ENCODE measurements at places on chromosomes 13 and 19.

DNA sequence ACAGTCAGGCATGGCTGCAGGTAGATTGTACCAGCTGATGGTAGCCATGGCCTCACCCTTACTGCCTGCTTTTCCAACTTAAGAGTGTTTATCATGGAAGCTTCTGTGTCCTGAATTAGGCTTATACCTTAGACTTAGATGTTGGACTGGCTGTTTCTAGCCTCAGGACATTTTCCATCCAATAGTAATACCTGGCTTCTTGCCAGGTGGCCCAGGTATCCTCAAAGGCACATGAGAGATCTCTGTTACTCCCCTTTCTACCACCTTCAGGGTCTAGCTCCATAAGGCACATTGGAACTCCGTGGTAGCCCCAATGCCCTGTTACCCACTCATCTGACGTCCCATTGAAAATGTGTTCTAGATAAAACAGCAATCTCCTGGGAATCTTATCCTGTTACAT lies 407.5 kb downstream of the SPRY2 start:
- no peak for DNase-seq

GRCh38 chr13:25503856-25504255 lies 132.1 kb downstream of the ATP8A2 start:
- DNase-seq, result no peak

GRCh38 chr19:41696402-41697197 lies 8.5 kb upstream of the CEACAM7 start:
- DNase-seq, result peak; percentile 2

GRCh38 chr13:112994084-112994780 lies 25.2 kb downstream of the MCF2L start:
- DNase-seq, result no peak

DNA sequence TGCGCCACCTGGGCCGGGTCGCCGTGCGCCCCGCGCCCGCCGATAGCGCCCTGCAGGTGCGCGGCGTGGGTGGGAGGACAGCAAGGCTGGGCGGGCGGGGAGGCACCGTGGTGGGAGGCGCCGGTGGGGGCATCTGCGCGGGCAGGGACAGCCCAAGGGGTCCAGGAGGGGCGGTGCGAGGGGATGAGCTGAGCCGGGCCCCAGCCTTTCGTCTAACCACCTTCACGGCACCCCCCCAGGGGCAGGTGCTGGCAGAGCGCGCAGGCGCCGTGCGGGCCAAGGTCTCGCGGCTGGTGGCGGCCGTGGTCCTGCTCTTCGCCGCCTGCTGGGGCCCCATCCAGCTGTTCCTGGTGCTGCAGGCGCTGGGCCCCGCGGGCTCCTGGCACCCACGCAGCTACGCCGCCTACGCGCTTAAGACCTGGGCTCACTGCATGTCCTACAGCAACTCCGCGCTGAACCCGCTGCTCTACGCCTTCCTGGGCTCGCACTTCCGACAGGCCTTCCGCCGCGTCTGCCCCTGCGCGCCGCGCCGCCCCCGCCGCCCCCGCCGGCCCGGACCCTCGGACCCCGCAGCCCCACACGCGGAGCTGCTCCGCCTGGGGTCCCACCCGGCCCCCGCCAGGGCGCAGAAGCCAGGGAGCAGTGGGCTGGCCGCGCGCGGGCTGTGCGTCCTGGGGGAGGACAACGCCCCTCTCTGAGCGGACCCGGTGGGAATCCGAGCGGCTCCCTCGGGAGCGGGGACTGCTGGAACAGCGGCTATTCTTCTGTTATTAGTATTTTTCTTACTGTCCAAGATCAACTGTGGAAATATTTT lies 3.1 kb downstream of the KISS1R start:
- no peak for DNase-seq

GRCh38 chr13:37148501-37148900 lies 43.0 kb upstream of the CSNK1A1L start:
- DNase-seq, result no peak

DNA sequence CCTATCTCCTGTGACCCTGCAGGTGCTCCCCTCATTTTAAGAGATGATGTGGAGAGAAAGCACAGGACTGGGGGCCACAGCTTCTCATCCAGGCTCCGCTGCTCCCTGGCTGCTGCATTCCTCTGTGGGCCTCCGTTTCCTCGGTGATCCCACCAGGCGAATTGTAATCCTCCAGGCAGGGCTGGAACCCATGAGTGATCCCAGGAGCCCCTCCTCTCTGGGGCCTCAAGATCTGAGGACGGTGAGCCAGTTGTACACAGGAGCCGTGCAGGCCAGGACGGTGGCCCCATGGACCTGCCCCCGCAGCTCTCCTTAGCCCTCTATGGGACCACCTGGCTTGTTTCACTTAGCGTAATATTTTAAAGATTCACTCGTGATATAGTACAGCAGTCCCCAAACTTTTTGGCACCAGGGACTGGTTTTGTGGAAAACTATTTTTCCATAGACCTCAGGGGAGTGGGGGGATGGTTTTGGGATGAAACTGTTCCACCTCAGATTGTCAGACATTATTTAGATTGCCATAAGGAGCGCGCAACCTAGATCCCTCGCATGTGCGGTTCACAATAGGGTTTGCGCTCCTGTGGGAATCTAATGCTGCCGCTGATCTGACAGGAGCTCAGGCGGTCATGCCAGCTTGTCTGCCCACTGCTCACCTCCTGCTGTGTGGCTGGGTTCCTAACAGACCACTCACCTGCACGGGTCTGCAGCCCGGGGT lies 5.6 kb downstream of the FFAR3 start:
- no peak for DNase-seq

DNA sequence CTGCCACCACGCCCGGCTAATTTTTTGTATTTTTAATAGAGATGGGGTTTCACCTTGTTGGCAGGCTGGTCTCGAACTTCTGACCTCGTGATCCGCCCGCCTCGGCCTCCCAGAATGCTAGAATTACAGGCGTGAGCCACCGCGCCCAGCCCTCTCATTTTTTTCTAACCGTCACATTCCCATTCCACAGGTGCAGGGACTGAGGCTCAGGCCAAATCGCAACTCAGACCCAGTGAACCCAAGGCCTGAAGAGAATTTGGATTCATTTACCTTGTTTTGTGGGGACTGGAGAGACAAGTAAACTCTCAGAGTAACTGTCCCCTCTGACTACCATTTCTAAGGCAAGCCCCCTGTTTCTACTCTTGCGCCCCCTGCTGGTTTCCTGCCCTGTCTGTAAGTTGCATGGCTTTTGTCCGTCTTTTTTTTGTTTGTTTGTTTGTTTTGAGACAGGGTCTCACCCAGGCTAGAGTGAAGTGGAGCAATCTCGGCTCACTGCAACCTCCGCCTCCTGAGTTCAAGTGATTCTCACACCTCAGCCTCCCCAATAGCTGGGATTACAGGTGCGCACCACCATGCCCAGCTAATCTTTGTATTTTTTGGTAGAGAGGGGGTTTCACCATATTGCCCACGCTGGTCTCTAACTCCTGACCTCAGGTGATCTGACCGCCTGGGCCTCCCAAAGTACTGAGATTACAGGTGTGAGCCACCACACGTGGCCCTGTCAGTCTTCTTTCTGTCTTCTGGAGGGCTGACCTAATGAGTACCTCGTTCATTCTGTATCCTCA lies 2.3 kb upstream of the STRN4 start:
- peak; percentile 61 for DNase-seq

- DNase-seq, result no peak
These were observed 183.5 kb upstream of the UFM1 start for GRCh38 chr13:38166116-38166515.

DNA sequence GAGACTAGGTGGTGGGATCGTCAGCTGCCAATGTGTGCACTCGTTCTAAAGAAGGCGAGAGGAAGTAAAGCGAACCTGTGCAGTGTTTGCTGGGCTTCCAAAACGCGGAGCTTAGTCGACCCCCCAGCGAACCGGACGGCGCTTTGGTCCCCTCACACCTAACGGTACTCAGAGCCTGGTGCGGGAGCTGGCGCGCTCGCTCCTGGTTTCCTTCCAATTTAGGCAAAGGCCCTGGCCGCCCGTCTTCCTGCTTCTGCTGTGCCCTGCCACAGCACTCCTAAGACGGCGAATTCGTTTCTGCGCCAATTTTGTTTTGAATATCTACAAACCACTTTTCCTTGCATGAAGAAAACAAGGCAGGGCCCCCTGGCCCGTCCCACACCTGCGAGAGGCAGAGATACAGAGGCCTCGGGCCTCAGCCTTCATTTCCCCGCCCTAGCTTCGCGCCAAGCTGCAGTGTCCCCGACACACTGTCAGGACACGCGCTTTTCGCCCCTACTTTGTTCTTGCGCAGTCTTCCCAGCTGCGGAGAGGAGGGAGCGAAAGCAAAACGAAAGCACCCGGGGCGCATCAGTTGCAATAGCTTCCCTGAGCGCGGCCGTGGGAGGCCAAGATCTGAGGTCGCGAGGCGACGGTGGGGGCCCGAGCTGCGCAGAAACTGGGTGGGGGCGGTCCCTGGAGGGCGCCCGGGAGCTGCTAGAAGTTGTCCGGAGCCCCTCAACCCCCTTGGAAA lies 111.9 kb downstream of the KCNRG start:
- peak; percentile 84 for DNase-seq

- DNase-seq, result no peak
These were observed 243.0 kb downstream of the PCDH17 start for GRCh38 chr13:57874530-57874929.

DNA sequence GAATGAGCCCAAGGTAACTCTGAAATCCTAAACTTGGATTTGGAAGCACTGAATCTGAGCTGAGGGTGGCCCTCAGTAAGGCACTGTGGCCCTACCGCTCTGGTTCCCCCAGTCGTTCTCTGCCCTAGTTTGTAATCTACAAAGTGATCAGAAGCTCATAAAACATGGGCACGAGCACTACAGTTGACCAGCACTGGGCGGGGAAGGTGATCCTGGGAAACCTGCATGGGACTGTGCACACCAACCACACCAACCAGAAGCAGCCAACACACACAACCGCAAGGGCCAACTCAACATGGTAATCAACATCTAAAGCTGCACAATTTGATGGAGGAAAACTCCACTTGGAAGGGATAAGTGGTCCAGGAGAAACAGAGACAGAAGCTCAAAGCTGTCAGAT lies 22.9 kb downstream of the SLC7A1 start:
- no peak for DNase-seq

DNA sequence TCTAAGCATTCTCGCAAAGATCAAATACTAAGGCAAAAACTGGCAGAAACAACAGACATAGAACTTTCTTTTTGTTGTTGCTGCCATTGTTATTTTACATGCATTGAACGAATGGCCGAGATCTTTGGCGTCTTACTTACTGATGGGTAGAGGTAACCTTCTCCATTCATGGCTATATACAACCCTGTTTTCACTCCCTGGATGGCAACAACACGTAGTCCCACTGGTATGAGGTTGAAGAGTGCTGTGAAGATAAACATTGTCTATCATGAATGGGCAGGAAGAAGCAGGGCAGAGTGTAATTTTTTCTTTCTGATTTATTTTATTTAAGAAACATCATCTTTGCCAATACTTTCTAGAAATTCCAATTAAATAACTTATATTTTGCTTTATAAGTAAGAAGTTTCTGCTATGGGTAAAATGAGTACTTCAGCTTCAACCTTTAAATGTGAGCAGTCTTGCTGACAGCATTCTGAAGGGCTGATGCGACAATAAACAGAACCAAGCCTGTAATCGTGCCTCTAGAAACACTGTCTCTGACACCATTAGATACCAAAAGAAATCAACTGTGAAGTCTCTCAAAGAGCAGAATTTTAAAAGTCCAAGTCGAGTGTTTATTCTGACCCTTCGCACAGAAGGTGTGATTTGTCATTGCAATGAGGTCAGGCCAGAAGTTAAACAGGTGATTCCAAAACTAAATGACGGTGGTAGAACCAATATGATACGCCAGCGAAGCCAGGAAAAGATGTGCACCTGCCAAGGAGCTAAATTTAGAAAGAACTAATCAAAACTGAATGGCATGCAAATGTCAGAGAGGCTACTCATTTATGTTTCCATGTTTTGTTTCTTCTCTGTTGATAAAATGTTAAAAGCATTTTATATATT lies 416.4 kb downstream of the ITGBL1 start:
- no peak for DNase-seq

DNA sequence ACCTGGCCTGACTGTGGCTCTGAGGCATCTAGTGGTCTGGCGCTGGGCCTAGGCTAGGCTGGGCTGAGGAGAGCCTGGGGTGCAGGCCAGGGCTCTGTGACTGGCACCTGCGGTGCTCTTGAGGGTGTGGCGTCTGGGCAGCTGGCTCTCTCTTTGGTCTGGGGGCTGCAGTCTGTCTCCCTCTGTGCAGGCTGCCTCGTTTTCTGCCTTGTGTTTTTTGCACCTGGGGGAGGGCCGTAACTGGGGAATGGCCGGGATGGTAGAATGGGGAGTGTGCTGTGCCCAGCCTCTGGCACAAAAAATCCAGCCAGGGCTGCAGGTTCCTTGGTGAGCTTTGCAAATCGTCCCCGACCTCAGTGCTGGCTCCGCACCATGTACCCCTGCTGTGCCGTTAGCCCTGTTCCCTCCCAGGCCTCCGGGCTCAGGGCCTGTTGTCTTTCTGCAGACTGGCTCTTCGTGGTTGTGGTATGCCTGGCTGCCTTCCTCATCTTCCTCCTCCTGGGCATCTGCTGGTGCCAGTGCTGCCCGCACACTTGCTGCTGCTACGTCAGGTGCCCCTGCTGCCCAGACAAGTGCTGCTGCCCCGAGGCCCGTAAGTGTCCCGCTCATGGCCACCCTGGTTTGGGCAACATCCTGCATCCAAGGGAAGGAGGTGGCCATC lies 6.5 kb upstream of the USF2 start:
- DNase-seq, result no peak

DNA sequence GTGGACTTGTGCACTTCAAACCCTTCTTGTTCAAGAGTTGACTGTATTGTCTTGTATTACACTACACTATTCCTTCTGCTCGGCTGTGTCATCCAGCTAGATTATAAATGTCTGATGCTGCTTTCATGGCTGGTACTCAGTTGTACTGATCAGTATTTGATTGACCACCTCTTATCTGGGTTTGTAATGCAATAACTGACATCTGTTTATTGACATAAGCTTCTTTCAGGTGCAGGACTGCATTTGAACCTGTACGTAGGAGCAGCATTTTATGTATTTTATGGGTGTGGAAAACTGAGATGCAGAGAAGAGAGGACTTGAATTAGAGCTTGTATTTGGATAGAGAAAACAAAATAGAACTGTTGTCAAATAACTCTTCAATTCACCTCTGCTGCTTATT lies 309.2 kb downstream of the FGF9 start:
- no peak for DNase-seq

GRCh38 chr13:114034481-114034891 lies 60.6 kb upstream of the C13orf46 start:
- DNase-seq, result no peak

- DNase-seq, result peak; percentile 85
These were observed 30.0 kb upstream of the TPT1 start for GRCh38 chr13:45370922-45371406.

GRCh38 chr13:94080527-94080926 lies 399.0 kb downstream of the DCT start:
- no peak for DNase-seq

GRCh38 chr13:97198753-97199152 lies 23.4 kb upstream of the MBNL2 start:
- no peak for DNase-seq

DNA sequence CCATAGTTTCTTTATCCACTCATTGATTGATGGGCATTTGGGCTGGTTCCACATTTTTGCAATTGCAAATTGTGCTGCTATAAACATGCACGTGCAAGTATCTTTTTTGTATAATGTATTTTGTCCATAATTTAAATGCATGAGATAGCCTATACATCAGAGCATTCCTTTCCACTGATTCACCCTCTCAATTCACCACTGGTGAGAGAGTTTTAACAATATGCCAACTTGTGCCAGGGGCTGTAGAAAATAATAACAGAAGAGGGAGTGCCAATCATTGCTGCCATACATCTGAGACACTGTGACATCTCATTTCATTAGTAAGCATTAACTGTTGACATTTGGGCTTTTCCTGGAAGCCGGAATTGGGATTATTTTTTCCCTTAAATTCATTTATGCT lies 125.1 kb downstream of the RAP2A start:
- DNase-seq, result no peak

GRCh38 chr13:91724591-91724990 lies 326.2 kb downstream of the GPC5 start:
- DNase-seq, result no peak

All from lung (tissue), 17 donors.